ENCODE measurements at places on chromosomes 7 and 10.

DNA sequence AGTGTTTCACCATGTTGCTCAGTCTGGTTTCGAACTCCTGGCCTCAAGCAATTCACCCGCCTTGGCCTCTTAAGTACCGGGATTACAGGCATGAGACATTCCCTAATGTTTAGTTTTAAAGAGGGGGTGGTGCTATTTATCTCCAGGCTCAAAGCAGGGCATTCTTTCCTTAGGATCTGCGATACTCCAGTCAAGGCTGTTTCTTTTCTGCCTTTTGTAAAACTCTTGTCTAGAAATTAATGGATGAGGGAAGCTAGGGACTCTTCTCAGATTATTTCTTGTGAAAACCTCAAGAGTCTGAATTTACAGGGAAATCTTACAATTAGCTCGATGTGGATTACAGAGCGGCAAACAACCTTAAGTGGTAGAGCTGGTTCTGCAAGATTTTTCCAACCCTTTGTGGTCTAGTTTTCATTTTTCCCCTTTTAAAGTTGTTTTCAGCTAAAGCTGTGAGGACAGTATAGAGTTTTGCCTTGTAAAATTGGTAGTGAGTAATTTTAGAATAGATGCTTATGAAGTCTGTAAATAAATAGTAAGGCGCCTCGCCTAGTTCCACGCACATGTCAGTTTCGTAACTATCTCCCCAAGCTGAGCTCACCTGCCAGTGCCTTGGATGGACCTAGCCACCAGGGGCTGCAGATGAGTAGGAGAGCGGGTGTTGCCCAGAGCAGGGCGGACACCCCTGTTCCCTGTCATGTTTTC lies 53.1 kb downstream of the CUX1 start:
- DNase-seq: no peak

- DNase-seq: no peak
Measured at GRCh38 chr7:46143949-46144917, 223.2 kb upstream of the IGFBP3 start.

GRCh38 chr7:12596225-12596790 lies 25.8 kb downstream of the SCIN start:
- no peak for DNase-seq

GRCh38 chr7:30996256-30996655 lies 32.5 kb downstream of the GHRHR start:
- no peak for DNase-seq

- DNase-seq: no peak
Measured at GRCh38 chr10:78205457-78206016, 171.9 kb downstream of the RPS24 start.

- no peak for DNase-seq
Measured at GRCh38 chr7:156918635-156919034, 25.7 kb upstream of the LMBR1 start.

GRCh38 chr10:72243822-72244437 lies 27.9 kb upstream of the ASCC1 start:
- no peak for DNase-seq

DNA sequence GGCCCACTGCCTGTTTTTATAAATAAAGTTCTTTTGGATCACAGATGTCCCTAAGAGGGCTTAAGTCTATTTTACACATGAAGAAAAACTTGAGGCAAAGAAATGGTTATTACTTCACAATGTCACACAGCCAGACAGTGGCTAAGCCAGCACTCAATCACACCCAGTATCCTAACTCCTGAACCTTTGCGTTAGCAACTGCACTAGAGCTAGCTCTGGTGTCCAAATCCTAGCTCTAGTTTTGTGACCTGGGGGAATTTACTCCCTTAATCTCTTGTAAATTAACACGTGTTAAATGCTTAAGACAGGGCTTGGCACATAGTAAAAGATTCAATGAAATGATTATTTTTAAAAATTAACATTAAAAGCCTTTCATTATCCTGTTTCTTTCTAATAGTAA lies 49.0 kb upstream of the TPK1 start:
- no peak for DNase-seq

DNA sequence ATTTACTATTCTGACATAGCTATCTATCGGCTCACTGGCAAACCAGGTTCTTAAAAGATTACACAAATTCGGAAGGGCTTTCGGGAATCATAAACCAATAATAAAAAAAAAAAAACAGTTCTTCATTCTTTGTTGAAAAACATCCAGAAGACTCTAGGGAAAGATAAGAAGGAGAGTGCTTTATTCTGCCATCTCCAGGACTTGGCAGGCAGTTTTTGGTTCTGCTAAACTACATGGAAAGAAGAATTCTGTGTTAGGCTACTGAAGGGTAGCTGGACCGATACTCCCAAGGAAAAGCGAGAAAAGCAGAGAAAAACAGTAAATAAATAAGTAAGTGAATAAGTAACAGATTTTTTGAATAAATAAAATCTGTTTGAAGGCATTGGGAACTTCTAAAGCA lies 423.5 kb upstream of the KLF6 start:
- no peak for DNase-seq

GRCh38 chr10:43957267-43958070 lies 308.8 kb upstream of the ZNF32 start:
- DNase-seq: no peak

- no peak for DNase-seq
Measured at GRCh38 chr7:126305671-126306070, 947.1 kb downstream of the GRM8 start.

GRCh38 chr10:89526358-89526757 lies 9.0 kb downstream of the SLC16A12 start:
- DNase-seq: no peak

DNA sequence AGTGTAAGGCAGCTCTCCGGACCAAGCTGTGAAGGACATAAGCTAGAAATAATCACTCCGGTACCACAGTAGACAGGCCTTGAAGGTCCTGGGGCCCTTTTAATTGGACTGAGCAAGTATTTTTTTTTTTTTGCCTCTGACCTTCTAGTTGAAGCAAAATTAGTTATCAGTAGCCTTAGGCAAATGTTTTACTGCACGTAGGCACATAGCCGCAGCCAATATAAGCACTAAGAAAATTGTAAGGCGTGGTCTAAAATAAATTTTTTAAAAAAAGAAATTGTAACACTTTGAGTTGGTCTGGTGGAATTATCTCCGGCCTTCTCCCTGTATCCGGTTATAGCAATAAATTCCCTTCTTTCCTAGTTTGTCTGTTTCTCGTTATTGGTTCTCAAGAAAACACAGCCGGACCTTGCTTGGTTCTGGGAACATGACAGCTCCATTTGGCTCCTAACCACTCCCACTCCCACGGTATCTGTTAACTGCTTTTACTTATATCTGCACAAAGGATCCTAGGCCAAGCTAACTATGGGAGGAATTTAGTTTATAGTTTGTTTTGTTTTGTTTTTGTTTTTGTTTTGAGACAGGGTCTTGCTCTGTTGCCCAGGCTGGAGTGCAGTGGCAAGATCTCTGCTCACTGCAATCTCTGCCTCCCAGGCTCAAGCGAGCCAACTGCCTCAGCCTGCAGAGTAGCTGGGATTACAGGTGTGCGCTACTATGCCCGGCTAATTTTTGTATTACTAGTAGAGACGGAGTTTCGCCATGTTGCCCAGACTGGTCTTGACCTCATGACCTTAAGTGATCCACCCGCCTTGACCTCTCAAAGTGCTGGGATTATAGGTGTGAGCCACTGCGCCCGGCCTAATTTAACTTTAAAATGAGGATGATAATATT lies 124.4 kb upstream of the KIF5B start:
- DNase-seq: no peak

GRCh38 chr10:22752272-22752889 lies 38.0 kb upstream of the PIP4K2A start:
- no peak for DNase-seq
